ENCODE measurements at places on chromosomes 4 and X.

DNA sequence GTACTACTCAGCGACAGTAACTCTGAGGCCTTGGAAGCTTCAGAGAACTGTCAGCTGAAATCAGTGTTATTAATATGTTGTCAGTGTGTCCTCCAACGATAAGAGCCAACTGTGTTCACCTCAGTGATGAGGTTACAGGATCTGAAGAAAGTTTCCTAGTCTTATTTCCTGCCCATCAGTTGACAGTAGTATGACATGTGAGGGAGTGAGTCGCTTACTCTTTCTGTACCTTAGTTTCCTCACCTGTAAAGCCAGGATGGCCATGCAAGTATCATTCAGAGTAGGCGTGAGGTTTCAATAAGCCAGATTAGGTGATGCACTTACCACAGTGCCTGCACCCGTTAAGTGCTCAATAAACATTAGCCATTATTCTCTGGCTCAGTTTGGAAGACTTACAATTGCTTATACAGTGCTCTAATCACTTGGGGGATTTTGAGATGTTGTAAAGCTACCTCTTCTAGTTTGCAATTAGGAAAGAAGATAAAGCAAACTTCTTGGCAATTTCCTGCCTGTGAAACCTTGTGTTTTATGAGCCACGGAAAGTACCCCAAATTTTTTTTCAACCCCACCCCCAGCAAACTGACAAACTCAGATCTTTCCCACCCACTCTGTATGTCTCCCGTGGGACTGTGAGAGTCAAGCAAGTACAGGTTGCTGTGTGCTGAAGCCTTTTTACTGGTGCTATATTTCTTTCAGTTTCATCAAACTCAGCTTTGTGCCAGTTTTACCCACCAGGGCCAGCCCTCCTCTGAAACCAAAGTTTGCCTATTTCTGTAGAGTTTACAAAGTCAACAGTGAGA lies 62.2 kb downstream of the ANXA3 start:
- no peak for DNase-seq

DNA sequence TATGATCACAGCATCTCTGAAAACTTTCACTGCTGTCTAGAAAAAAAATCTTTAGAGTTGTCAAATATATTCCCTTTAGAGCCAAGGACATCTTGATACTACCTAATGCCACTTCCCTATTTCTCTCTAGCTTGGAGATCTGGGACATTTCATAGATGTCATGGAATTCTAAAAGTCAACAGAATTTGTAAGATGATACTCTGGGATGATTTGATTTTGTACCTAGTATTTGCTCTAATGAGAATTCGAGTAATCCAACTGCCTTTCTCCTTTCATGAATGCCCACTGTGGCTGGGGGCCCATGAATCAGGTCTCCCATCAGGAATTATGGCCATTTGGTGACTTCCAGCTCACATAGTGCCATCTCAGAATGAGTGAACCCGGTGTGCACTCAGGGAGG lies 73.2 kb downstream of the NHS start:
- no peak for DNase-seq

- no peak for DNase-seq
Observed at GRCh38 chr4:4607336-4608213, 65.7 kb upstream of the STX18 start.

DNA sequence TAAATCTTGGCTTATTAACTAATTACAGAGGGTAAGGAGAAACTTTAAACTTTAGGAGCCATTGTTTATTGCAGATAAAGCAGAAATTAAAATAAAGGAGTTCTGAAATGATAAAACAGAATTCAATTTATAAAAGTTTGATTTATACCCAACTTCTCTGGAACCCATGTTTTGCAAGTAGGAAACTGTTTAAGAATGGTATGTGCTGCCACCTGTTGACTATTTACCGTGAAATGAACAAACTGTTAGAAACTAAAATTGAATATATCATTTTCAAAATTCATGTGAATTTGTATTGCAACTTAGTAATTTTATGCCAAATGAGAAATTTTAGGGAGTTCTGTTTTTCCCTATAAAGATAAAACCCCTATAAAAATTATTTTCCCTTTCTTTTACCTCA lies 11.0 kb upstream of the TBC1D8B start:
- DNase-seq, result no peak

DNA sequence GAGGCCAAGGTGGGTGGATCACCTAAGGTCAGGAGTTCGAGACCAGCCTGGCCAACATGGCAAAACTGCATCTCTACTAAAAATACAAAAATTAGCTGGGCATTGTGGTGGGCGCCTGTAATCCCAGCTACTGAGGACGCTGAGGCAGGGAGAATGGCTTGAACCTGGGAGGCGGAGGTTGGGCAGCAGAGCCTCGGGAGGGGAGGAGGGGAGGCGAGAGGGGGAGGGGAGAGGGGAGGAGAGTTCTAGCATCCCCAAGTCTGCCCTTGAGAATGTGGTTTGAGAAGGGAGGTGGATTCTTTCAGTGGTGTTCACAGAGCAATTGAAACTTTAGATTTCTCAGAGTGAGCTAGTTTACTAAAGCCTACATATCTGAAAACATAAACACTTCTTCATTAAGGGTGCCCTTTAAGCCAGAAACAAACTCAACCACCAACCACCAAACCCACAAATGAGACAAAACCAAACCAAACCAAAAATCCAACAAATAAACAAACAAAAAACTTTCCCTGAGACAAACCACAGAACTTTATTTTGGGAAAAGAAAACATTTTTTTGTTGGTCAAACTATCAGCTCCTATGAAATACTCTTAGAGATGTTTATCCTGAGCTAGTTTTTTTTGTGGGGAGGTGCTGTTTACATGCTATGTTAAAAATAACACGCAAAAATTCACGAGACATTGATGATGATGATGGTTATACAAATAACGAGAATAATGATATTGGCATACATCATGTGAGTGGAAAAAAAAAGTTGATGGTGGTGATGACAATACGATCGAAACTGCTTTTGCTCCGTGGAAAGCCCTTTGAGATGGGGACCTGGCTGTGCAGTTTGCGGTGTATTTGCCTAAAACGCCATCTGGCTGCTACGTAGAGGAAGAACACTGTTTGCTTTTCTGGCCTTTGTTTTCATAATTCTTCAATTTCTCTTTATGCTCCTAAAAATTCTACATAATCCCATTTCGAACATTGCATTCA lies 98.2 kb upstream of the PRKX start:
- DNase-seq, result no peak

DNA sequence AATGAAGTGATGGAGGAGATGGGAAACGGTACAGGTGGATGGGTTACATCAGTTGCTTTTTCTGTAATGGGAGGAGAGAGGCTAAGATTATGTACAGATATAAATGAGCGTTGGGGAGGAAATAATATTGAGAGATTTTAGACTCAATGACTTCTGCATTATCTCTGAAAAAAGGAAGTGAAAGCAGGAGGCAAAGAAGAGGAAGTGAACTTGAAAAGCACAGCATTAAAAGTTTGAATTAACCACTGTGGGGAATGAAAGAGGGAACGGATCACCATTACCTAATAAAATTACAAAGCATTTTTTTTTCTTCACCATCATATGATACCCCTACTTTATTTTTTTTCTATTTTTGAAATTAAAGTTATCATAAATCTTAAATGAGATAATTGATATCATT lies 1025.5 kb downstream of the RPA4 start:
- DNase-seq, result no peak

DNA sequence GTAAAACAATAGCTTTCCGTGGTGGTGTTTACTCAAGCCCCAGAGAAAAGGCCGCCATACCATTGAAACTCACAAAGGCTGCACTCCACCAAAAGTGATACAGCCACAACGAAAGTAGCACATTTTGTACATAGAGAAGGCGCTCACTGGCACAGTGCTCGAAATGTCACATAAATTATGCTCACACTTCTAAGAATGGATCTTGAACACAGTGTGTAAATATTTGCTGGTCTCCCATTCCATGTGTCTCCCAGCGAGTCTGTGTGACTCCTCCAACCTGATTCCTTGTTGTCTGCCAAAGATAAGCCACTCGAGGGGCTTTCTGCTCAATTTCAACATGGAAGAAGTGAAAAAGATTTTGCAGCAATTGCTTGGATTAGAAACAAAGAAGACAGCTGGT lies 234.0 kb upstream of the VCX3A start:
- no peak for DNase-seq
